ENCODE measurements at places on chromosomes 6 and 20.

GRCh38 chr6:138868181-138868580, 72.3 kb downstream of the ECT2L start:
- no peak for DNase-seq

DNA sequence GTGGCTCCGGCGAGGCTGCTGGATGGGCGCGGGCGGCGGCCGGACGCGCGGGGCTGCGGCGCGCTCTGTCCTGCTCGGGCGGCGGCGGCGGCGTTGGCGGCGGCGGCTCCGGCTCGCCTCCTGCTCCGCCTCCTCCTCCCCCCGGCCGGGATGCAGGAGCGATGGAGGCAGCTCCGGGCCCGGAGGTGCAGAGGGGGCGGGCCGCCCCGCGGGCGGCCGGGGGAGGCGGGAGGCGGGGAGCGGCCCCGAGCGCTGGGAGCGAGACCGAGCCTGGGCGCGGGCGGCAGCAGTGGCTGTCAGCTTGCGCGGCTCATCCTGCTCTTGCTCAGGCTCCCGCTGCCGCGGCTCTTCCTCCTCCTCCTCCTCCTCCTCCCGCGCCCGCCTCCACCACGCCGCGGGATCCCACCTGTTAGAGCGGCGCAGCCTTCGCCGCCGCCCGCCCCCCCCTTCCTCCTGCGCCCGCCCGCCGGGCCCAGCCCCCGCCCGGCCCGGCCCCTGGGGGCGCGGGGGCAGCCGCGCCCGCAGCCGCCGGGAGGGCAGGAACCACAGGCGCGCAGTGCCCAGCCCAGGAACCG, at the start of gene NOL4L:
NOL4L (minus strand) TSS at position 323 of the 575 bp plus-strand sequence. CDS start 443 bp downstream, outside the sequence.
- no peak for DNase-seq

DNA sequence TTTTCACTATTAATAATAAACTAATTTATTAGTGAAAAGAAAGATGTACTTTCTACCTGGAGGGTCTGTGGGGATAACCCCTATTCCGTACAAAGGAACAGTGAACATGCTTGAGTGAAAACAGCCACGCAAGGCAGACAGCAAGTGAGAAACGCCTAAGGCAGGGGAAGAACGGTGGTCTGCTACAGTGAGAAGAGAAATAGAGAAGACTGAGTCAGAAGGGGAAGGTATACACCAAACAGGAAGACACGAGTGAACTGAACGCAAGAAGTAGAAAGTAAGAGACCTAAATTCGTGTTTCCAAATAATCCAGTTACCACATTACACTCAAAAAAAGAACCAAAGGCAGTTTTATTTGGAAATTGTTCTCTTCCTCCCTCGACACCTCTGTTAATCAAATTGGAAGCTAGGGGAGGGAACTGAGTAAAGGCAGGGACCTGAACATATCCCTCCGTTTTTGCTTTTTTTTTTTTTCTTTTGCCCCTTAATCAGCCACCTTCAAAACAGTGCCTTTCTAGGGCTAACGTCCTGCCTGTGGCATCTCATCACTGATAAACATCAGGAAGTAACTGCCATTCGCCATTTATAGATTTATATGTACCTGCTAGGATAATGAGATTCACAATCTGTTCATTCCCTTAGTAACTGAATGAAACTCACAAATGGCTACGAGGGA, 48.9 kb downstream of the ATXN1 start:
- no peak for DNase-seq

- DNase-seq = no peak
These were observed 27.7 kb downstream of the SRPK1 start for GRCh38 chr6:35893246-35893645.

- DNase-seq = no peak
These were observed 102.5 kb downstream of the CD24 start for GRCh38 chr6:106872049-106872448.

DNA sequence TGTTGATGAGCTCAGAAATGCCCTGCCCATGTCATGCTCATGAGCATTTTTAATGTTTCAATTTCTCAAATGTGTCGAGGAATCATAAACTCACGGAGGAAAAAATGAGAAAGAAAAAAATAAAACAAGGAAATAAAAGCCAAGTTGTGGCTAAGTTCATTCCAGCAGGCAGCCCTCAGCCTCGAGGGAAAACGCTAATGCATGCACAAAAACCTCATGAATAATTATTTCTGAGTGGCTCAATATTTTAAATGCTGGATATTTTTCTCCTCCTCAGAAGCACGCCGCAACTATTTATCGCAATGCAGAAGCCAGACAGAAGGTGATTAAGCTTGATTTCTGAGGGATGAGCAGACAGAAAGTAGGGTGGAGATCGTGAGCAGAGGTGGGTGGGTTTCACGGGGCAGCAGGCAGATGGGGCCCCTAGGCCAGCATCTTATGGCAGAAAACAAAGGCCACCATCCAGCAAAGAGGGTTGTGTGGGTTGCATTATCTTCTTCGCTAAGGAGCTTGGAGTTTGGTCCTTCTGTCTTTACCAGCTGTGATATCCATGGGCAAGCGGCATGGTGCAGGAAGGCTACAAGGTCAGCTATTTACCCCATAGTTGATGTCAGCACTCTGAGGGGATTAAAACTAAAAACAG, 151.5 kb upstream of the LRFN2 start:
- no peak for DNase-seq

DNA sequence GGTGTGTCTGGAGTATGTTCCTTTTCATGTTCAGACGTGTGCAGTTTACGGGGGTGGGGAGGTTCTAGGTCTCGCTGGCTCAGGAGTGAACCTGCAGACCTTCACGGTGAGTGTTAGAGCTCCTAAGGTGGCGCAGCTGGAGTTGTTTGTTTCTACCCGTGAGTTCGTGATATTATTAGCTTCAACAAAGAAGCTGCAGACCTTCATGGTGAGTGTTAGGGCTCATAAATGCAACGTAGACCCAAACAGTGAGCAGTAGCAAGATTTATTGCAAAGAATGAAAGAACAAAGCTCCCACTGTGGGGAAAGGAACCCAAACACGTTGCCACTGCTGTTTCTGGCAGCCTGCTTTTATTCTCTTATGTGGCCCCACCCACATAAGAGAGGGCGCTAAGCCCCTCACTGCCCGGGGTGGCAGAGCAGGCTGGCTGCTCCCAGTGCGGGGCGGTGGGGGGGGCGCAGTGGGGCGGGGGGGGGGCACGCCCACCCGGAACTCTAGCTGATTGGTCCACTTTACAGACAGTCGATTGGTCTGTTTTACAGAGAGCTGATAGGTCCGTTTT, 41.3 kb upstream of the GMPR start:
- no peak for DNase-seq

DNA sequence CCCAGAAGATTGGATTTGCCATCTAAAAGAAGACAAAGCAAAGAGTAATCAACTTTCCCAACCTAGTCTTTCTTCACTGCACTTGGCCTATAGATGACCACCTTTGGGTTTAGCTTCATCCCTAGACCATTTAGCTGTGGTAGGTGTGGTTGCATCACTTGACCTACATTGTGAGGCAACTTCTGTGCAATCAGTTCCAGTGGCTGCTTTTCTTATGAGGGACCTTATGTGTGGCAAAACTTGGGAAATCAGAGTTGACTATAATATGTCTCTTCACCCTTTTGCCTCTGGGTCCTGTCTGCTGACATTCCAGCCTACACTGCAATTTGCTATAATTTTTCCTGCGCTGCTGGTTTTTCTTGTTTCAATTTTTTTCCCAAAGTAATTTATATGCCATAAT, 55.2 kb downstream of the PRDM13 start:
- DNase-seq = no peak

All from activated CD8-positive, alpha-beta memory T cell treated with anti-CD3 and anti-CD28 coated beads for 1 hour (primary cell).